ENCODE measurements at places on chromosomes 3 and 15.
A peak's percentile ranks its signal among the peaks of the same experiment; 100 is the strongest.

DNA sequence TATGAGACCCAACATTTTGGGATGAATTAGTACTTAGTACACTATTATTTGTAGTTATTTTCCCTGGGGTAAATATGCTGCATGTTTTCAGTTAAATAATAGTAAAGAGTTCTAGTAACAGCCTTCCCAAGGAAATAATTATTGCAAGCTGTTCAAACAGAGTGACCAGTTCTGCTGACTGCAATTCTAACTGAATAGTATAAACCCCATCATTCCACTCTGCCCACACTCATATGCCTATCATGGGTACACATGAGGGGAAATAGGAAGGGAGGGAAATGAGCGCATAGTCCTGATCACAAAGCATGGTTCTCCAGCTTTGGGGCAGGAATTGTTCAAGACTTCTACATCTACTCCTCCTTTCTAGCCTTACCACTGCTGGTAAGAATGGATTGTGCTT is 18.7 kb downstream of the UQCC5 start:
- DNase-seq: peak; percentile 16

GRCh38 chr3:161852744-161853143 is 356.1 kb downstream of the OTOL1 start:
- no peak for DNase-seq

GRCh38 chr3:52046186-52046901 is 10.0 kb downstream of the DUSP7 start:
- DNase-seq: peak; percentile 99

DNA sequence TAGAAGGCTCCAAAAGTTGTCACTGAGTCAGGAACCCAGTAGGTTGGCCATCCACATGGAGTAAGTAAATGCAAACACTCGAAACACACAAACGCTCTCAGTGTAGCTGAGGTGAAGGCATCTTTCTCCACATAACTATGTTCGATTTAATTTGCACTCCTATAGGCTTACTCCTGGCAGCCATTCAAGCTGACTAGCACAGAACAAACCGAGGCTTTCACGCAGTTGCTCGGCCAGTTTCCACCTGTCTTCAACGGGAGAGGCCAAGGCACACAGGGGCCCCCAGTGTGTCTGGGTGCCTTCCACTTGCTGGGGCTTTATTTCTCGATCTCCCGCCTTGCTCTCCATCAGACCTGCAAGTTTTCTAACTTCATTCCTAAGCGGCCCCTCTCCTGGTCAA is 18.9 kb downstream of the RGMA start:
- no peak for DNase-seq

GRCh38 chr15:45157974-45158373 is 28.2 kb downstream of the DUOX1 start:
- DNase-seq: peak; percentile 79

- DNase-seq: no peak
Measured at GRCh38 chr15:45165536-45165935, 22.2 kb downstream of the SHF start.

GRCh38 chr3:30933478-30934207 is 39.2 kb upstream of the GADL1 start:
- no peak for DNase-seq

GRCh38 chr3:170096342-170096741 is 58.5 kb downstream of the GPR160 start:
- DNase-seq: no peak

- DNase-seq: no peak
Measured at GRCh38 chr15:82950295-82950694, 2.2 kb downstream of the HOMER2 start.

DNA sequence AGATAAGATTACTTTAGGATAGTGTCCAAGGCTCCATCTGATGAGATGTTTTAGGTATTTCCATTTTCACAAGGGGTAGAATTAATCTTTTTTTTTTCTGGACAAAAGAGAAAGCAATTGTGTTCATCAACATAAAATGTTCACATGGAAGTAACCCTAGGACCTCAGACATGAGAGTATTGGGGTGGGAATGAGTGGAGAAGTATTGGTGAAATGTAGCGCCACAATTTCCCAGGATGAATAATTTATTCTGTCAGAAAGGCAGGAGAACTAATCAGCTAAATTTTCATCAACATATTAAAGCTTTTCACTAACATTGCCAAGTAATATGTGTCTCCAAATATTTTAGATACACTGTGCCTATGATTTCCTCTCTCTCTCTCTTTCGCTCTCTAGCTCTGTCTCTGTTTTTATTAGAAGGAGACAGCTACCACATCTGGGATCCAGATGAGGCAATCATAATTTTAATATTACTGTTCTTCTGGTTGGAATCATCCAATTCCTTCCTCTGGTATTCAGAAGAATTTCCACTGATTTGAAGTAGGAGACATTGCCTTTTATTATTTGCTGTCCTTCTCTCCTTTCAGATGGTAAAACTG is 21.6 kb upstream of the ZNF280D start:
- DNase-seq: peak; percentile 62

- peak; percentile 52 for DNase-seq
Measured at GRCh38 chr3:124800511-124801258, 70.4 kb downstream of the UMPS start.

- DNase-seq: no peak
Measured at GRCh38 chr15:100683434-100683833, 81.0 kb downstream of the ASB7 start.

DNA sequence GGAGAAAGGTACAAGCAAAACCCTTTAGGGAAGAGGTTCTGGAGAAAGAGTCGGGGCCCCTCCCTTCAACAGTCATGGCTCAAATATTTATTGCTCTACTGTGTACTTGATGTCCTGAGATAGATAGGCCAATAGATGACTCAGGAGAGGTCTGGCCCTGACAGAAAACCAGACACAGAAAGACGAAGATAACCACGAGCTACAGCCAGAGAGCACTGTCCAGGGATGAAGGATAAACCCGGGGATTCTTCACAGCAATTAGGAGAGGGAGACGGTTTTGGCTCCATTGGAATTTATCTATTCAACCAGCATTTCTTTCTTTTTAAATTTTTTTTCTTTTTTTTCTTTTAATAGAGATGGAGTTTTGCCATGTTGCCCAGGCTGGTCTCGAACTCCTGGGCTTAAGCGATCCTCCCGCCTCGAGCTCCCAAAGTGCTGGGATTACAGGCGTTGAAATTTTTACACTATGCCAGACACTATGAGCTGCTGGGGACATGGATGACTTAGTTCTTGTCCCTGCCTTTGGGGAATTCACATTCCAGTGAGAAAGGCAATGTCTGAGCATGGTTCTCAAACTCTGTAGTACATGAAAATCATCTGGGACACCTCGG is 4.6 kb upstream of the CIDEC start:
- peak; percentile 89 for DNase-seq

DNA sequence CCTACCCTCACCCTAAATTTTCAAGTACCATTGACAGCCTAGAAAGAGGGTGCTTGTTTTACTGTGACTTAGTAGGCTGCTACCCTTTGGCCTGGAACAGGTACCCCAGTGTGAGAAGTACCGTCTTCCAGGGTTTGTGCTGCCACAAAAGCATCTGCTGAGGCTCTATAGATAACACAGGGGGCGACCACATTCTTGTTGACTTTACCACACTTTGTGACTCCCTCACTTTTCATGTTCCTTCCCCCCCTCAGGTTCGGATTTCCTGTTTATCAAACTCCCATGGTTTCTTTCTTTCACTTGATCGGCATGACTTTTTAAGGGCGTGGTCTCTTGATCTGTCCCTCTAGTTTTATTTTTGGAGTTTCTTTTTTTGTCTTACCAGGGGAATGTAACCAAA is 23.5 kb downstream of the EXOG start:
- DNase-seq: no peak

DNA sequence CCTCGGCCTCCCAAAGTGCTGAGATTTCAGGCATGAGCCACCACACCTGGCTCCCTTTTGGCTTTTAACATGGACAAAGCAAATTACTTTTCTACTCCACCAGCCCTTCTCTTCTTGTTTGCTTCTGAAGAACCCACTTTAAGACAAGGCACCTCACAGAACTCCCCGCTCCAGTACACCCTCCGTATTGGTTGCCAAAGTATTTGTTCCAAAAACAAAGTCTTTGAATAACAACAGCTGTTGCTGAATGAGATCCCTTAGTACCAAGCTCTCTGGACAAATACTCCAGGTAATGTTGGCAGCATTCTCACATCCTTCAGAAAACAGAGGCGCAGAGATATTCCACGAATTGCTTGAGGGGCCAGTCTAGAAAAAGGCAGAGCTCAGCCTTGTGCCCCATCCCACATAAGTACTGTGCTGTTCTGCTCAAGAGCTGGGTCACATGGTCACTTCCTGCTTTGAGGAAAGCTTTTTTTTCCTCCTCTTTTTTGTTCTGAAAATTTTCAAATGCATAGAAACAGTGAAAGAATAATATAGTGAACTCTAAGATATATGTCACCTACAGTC is 7.3 kb upstream of the CHCHD6 start:
- no peak for DNase-seq

DNA sequence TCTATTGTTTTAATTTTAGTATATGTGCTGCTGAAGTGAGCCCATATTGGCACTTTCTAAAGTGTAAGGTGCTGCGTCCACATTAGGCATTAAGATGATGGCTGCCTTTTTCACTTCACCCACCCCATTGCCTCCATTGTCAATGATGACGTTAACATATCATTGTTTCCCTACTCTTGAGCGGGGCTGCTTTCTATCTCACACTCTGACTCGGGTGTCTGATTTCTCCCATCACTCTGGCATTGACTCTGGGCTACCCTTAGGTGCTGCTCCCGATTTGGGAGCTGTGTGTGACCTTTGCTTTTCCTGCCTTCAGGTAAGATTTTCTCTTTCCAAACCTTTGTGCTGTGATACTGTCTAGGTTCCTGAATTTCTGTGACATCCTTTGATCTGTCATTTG is 28.8 kb downstream of the CGNL1 start:
- DNase-seq: no peak

DNA sequence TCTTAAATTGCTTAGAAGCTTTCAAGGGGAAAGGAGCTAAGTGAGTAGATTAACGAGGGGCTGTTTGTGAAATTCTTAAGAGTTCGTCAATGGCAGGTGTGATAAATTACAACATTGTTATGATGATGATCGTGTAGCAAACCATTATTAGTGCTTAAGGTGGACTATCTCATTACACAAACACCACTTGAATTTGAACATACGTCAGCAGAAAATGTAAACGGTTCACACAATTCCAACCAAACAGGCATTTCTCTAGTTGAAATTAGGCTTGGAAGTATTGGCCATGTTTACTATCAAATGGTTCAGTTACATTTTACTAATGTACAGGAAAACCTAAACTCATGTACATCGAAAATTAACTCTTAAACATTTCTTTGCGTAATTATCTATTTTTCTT is 102.8 kb downstream of the PYDC2 start:
- DNase-seq: no peak

- DNase-seq: no peak
Measured at GRCh38 chr15:75663931-75664421, 16.3 kb downstream of the SNX33 start.

- peak; percentile 83 for DNase-seq
Measured at GRCh38 chr15:49082960-49083359, 36.7 kb upstream of the SECISBP2L start.

DNA sequence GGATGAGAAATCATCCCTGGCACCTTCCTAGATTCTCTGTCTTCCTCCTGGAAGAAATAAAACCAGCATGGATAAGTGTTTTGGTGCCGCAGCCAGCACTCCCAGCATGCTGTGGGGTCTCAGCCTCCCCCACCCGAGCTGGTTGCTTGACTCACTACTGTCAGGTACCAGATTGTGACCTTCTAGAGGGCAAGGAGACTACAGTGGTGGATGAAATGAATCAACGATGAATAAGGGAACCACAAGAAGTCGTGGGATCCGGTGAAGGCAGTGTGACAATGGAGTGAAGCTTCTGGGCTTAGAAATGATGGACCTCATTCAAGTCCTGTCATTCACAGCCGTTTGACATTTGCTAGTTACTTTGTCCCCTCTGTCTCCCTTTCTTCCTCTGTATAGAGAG is 50.2 kb upstream of the SLCO3A1 start:
- DNase-seq: no peak

DNA sequence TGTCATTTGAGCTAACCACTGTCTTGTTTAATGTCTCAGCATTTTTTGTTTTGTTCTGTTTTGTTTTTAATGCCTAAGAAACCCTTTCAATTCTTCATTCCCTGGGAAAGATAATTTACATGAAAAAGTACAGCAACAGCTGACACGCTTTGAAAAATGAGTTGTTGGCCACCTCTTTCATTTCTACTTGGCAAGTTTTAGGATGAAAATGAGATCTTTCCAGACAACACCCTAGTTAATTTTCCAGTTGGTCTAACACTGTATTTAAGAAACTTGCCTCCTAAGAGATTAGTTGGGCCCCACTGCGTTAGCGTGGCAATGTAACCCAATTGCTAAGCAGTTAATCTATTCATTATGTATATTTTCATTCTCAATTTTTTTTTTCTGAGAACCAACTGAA is 194.0 kb upstream of the LRRN1 start:
- DNase-seq: no peak

DNA sequence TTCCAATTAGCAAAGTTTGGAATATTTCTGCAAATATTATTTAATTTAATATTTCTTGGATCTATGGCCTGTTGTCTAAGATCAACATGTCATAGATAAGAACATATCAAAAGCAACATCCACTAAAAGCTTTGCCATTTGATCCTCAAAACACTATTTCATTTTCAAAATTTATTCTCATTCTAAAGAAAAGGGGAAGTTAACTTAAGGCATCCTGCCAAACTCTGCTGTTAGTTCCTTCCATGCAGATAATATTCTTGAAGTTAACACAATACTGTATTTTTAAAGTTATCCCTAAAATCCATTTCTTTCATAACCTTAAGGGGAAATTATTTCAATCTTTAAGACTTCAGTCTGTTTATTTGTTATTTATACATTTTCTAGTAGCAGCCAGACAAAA is 28.2 kb upstream of the GBE1 start:
- no peak for DNase-seq

GRCh38 chr3:46187876-46188275 is 20.2 kb downstream of the CCR1 start:
- peak; percentile 44 for DNase-seq

- peak; percentile 17 for DNase-seq
Measured at GRCh38 chr15:33675246-33675645, 293.1 kb upstream of the CHRM5 start.

GRCh38 chr3:83002869-83003445 is 1241.5 kb upstream of the GBE1 start:
- no peak for DNase-seq

- DNase-seq: peak; percentile 84
Measured at GRCh38 chr3:197365586-197365985, 67.2 kb upstream of the DLG1 start.

- peak; percentile 99 for DNase-seq
Measured at GRCh38 chr15:39127925-39128617, 452.8 kb upstream of the THBS1 start.

DNA sequence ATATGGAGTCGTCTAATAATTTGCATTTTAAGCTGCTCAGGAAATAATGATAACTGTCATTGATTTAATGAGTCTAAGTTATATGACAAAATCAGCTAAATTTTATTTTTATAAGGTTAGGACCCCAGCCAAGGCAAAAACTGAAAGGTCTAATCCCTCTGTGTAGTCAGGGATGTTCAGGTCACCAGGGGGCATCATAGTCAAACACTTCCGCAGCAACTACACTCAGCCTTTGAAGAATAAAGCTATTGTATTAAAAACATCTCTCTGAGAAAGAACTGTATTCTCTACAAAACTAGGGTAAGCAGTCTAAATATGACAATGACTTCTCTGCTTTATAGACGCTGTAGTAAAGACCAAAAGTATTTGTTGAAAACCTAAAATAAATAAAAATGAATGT is 15.0 kb downstream of the INTS14 start:
- DNase-seq: no peak

GRCh38 chr3:174208161-174208560 is 651.0 kb upstream of the NAALADL2 start:
- DNase-seq: no peak
